Activated naive CD4-positive, alpha-beta T cell (primary cell): ENCODE measurements at places on chromosomes 1 and 21.

GRCh38 chr1:231564373-231564772, 35.9 kb downstream of the TSNAX start:
- no peak for DNase-seq

DNA sequence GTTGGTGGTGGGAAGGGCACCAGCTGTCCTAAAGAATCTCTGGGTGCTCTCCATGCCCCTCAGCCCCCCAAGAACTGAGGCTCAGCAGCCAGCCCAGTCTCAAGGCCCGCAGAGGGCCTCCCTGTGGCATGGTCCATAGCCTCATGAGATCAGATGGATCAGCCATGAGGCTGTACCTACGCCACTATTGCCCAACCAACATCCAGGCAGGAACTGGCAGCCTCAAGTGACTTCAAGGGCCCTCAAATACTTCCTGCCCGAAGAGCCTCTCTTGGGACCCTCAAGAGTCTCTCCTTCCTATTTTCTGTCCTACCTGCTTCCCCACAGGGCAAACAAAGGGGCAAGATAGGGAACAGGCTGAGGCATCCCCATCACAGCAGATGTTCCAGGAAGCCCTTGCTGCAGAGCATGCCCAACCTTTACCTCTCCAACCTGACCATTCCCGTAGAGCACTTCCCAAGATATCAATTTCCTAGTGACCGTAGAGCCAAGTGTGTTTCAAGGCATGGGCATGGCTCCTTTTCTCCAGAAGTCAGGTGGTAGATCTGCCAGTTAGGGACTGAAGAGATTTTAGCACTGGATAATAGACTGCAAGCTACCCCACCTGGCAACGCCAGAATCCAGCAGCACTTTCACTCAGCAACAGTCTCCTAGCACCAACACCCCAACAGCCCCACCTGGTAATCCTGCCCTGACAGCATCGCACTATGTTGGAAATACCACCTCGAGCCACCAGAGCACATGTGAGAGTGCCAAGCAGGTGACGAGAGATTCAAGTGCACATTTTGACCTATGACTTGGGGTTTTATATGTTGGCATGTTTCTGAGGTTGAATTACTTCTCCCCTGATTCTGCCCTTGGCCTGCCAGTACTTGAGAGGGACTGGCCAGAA, 13.7 kb upstream of the MFSD2A start:
- DNase-seq: no peak

DNA sequence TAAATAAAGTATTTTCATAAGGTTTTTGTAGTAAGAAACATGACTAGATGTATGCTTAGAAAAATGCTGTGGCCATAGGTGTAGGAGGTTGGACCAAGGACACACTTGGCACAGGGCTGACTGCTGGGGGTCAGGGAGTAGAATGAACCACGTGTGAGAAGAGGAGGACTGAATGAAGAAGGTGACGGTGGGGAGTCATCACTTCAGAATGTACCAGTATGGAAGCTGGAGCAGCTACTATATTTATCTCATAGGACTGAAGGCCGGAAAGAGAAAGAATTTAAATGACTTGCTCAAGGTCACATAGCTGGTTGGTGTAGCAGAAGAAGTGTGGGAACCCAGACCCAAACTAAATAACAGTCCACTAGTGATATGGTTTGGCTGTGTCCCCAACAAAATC, 79.8 kb upstream of the HAO2 start:
- no peak for DNase-seq

DNA sequence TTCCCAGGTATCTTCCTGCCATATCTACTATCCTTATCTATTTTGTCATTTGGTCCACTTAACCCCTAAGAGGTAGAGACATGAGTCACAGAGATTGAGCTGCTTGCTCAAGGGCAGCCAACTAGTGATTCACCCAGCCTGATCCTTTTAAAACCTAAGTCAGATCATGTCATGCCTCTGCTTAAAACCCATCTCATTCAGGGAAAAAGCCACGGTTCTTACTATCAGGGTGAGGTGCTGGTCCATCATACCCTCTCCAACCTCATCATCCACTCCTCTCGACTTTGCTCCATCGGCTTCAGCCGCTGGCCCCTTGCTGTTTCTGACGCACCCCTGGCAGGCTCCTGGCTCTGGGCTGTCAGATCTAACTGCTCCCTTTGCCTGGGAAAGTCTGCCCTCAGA, 14.4 kb upstream of the PPP1R15B start:
- DNase-seq: no peak

- no peak for DNase-seq
Measured at GRCh38 chr1:4001461-4001860, 101.4 kb upstream of the C1orf174 start.

- no peak for DNase-seq
Measured at GRCh38 chr1:184861755-184862336, 107.2 kb upstream of the EDEM3 start.

- no peak for DNase-seq
Measured at GRCh38 chr1:170864876-170865538, 70.3 kb upstream of the MROH9 start.

DNA sequence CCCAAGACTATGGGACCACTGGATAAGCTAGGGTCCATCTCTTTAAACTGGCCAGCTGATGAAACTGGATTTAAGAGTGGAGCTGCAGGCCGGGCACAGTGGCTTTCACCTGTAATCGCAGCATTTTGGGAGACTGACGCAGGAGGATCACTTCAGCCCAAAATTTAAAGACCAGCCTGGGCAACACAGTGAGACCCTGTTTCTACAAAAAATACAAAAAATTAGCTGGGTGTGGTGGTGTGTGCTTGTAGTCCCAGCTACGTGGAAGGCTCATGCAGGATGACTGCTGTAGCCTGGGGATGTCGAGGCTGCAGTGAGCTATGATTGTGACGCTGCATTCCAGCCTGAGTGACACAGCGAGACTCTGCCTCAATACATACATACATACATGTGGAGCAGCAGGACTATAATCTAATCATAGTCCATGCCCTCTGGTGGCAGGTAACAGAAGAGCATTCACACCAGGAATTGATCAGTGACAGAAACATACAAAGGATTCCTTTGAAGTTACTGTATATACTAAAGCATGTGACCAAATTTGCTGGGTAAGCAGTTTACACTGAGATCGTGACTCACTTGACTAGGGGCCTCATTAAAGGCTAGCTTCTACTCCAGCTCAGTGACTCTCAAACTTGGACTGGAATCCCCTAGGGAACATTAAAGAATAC, 101.5 kb upstream of the SLFNL1 start:
- DNase-seq: no peak

DNA sequence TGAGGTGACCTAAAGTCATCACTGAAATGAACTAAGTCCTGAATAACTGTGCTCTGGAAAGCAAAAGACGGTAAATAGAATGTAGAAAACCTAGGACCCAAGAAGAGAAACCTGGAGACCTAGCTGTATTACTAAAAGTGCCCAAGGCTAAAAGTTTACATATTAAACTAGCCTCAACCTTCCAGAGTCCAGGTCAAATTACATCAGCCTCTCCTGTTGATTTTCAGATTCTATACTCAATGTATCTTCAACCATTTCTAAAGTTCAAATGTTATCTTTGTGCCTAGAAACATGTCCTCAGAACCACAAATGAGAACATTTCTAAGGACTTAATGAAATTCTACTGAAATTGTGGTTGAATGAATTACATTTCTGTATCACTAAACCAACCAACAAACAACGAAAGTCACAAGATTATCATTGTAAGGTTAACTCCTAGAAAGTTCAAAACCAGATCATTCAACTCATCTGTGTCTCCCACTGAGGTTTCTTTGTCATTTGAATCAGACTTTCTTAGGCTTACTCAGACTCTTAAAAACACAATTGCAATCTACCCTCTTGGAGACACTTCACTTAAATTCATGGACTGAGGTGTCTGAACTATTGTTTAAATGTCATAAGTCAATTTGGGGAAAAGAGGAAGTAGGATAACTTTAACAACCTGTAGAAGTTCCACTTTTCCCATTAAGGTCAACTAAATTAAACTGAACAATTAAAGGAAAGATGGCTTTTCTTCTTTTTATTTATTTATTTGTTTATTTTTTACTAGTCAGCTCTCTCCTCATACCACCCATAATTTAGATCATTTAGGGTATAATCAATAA, 207.7 kb downstream of the BARHL2 start:
- no peak for DNase-seq

DNA sequence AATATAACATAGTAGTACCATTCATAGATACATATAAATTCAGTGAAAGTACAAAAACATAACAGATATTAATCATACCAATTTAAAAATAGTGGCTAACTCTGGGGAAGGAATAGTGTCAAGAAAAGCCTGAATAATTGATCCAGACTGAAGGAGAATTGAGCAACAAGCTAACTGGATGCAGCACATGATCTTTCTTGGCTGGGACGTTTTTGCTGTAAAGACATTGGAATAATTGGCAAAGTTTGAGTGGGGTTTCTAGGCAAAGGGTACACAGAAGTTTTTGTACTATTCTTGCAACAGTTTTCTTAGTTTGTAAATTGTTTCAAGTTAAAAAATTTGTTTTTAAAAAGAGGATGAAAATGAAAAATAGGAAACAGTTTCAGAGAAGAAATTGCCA, 2.6 kb upstream of the SH3GLB1 start:
- no peak for DNase-seq

- no peak for DNase-seq
Measured at GRCh38 chr1:159088050-159088449, 11.5 kb upstream of the AIM2 start.

DNA sequence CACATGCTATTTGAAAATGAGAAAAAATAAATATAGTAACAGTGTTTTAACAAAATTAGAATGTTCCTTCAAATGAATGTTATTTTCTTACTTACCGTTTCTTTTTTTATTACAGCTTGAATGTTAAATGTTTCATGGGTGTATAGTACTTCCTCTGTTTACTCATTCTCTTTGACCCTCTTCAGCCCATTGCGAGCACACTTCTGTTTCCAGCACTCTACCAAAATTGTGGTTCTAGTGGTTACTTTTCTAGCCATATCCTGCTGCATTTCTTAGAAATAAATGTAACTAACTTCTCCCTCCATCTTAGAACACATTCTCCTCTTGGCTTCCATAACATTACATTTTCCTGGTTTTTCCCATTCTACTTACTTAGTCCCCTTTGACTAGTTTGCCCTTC, 190.0 kb upstream of the C1orf105 start:
- no peak for DNase-seq

- no peak for DNase-seq
Measured at GRCh38 chr1:1680031-1680911, 12.3 kb downstream of the SLC35E2B start.

GRCh38 chr1:76480827-76481226, 386.5 kb upstream of the ST6GALNAC5 start:
- DNase-seq: no peak

GRCh38 chr1:237105826-237106225, 63.8 kb downstream of the RYR2 start:
- DNase-seq: no peak

GRCh38 chr1:244449936-244450508, 1.7 kb downstream of the ADSS2 start:
- no peak for DNase-seq

DNA sequence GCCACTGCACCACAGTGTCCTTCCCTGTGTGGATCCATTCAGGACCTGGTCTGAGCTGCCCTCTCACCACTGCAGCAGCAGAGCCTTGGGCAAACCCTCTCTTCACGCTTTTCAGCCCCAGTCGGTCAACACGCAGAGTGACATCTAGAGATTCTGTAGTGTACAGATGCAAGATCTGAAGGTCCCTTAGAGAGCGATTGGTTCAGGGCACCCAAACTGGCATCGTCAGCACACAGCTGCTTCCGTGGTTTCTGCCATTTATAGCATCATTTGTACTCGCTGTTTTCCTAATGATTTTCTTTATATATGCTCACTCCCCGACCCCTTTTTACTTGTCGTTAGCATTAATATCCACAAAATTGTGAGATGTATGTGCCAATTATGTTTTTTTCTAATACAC, 1.5 kb upstream of the ASCL5 start:
- no peak for DNase-seq

DNA sequence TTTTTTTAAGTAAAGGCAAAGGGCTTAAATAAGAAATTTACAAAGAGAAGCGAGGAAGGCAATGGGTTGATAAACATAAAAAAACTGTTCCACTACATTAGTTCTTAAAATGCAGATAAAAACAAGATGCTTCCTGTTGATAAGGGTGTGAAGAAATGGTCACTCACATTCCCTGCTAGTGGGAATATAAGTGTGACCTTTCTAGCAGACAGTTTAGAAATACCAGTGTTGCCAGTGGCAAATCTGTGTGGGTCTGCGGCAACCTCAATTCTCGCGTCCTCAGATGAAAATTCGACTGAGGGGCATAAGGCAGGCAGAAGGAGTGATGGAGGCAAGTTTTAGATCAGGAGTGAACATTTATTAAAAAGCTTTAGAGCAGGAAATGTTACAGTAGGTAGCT, 151.1 kb downstream of the NTNG1 start:
- DNase-seq: no peak

DNA sequence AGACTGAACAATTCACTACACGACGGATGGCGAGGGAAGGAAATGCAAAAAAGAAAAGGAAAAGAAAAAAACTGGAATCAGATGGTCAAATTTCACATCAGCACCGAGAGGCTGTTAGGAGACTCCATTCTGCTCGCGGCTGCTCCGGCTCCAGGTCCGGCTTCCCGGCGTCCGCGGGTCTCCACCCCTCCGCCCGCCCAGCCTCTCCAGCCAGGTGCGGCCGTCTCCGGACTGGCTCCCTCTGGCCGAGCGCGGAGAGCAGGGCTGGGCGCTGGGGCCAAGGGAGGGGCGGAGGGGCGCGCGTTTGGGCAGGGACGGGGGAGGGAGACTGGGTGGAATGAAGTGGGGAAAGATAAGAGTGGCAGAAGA, 332 bp downstream of the KCNJ6 start:
- no peak for DNase-seq

DNA sequence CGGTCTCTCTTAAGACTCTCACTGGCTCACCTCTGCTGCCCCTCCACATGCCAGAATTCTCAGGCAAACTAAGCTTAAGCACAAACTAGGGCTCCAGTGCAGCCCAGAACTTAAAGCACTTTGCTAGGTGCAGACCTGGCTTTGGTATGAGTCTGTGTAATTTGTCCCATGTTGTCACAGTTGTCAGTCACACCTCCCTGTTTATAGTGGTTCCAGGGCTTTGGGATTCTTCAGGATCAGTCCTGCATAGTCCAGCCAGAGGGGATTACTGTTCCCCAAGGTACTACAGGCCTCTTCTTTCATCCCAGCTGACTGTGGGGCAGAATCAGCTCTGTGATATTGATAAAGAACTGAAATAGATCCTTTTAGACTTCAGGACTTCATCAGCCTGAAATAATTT, 105.0 kb upstream of the UBE2U start:
- no peak for DNase-seq

- DNase-seq: no peak
Measured at GRCh38 chr21:21213297-21213696, 215.1 kb downstream of the NCAM2 start.
